EH (cell line): ENCODE measurements at places on chromosomes 4 and X.
A peak's percentile ranks its signal among the peaks of the same experiment; 100 is the strongest.

- no peak for DNase-seq
Measured at GRCh38 chr4:25863347-25863784, 578 bp upstream of the SEL1L3 start.

DNA sequence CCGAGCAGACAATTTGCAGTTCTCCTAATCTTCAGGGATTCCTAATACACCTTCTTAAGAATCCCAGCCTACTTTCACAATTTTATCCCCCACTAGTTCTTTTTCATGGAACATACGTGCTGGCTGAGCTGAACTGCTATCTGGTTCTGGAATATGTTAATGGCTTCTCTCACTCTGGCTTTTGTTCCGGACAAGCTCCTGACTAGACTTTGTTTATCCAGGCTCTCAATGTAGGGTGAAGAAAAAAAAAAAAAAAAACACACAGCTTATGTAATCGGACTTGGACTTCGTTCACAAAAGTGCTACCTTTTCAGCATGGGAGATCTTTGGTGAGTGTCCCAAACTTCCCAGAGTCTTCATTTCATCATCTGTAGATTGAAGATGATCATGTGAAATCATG is 555.4 kb upstream of the CPEB2 start:
- DNase-seq, result no peak

DNA sequence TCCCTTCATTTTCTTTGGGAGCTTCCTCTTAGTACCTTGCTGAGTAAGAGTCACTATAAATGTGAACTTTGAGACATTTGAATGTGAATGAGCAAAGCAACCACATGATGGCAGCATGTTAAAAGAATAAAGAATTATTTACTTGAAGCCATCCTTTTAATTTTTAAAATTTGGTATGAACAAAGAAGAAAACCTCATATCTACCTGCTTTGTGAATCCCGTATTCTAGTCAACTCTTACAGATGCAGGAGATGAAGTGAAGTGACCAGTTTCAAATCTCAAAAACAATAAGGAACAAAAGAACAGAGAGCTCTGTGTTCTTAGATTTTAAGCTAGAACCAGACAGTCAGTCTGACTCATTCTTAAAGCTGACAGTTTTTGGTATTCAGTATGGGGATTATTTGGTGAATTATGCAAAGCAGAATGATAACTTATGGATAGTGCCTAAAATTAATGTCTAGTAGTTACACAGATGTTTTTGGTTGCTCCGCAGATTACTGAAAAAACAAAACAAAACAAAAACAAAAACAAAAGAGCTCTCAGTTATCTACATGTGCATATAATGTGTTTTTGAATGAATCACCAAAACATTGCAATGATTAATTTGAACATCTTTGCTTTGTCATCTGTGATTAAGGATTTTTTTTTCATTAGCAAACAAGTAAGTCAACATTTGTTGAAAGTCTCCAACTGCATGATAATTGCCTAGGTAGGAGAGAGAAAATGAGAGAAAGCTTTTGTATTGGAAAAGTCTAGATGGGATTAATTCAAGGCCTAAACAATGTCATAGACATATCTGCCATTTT is 48.2 kb upstream of the H2AZ1 start:
- DNase-seq, result peak; percentile 56

- DNase-seq, result no peak
Measured at GRCh38 chr4:30842142-30842541, 122.0 kb downstream of the PCDH7 start.

GRCh38 chr4:121819216-121819965 is 4.3 kb downstream of the CCNA2 start:
- DNase-seq, result peak; percentile 59

- no peak for DNase-seq
Measured at GRCh38 chr4:185642907-185643306, 107.6 kb upstream of the PDLIM3 start.

DNA sequence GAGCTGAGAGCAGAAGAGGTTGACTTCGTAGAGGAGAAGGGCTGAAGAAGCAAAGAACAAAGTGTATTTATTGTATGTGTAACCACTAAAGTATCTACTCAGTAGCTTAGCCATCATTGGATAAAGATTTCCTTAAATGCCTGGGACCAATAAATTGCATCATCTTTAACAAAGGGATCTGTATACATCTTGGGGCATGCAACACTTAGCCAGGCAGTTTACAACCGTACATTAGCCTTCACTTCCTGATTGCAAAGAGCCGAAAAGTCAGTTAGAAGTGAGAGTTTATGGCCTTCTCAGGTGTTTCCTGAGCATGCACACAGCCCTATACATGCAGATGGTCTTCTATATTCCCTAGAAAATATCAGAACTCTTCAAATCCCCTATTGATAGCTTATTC is 68.0 kb upstream of the MAGED1 start:
- peak; percentile 3 for DNase-seq

- no peak for DNase-seq
Measured at GRCh38 chr4:149553959-149554520, 261.6 kb downstream of the IQCM start.

- no peak for DNase-seq
Measured at GRCh38 chr4:122503214-122503613, 46.7 kb upstream of the IL2 start.

DNA sequence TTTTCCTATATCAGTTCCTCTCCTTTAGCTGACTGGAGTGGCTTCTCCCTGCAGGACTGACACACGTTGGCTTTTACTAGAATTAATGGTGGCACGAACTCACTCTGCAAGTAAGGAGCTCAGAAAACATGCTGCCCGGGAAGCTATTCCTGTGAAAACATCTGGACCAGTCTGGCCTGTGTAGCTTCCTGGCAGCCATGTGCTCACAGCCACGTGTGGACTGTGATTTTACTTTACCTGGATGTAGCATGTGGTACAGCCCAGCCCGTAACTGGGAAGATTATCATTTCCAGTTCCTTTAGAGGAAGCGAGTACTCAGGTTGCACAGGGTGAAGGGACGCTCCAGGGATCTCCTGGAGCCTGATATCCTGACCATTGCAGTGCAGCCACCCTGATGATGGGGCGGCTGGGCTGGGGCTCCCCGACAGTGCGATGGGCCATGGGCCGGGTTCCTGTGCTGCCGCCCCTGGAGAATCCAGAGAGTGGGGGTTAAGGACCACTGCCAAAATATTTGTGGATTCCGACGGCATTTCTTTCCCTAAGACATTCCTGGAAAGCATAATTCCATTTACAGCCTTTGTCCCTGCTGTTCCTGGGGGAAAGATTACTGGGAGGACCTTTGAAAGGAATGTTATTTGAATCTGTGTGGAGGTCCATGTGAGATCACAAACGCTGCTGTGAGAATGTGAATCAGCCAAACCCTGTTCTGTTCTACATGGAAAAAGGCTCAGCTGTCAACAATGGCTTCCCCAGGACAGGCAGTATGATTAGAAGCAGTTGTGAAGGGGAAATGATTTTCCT is 35.0 kb downstream of the PROM1 start:
- no peak for DNase-seq

DNA sequence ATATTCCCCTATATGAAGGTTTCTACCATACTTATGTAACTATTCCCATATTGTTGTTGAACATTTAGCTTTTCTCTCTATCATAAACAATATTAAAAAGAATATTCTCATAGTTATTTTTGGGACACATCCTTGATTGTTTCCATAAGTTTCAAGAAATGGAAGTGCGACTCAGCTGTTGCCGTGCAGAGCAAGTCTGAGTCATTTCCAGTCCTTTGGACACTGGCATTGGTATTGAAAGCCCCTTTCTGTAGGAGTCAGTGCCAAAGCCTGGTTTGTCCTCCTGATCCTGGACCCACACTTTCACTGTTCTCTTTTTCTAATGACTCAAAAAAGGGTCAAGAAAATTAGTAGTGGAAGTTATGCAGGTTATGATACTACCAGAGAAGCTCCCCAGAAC is 108.3 kb upstream of the DIAPH2 start:
- DNase-seq, result peak; percentile 20

- no peak for DNase-seq
Measured at GRCh38 chr4:80875642-80876041, 154.9 kb upstream of the BMP3 start.

DNA sequence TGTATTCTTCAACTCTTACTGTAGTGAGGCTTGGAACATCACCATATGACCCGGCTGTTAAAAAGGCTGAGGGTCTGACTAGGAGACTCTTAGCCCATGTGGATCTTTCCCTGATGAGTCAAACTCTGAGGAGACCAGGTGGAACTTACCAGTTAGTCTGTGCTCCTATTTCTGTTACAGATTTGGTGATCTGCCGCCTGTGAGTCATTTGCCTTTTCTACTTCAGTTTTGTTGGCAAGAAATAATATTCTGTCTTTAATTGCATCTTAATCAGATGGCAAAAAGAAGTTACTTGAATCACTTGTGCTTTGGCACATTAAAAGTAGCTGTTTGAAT is 48.4 kb downstream of the MTM1 start:
- DNase-seq, result no peak

- DNase-seq, result peak; percentile 43
Measured at GRCh38 chr4:22129454-22130029, 181.0 kb upstream of the KCNIP4 start.

DNA sequence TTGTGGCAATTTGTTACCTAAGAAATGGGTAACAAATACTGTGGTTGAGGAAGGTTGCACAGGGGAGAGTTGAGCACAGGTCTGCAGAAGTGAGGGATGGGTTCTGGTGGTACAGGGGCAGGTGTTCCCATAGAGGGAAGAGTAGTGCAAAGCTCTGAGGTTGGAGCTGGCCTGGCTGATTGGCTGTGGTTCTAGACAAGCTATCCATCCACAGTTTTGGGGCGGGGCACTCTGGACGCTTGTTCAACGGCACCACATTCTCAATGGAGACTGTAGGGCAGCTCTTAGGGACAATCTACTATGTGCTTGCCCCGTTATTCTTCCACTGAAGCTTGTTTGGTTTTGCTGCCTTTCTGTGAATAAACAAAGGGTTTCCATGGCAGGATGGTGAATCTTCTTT is 35.4 kb downstream of the NAT8L start:
- no peak for DNase-seq

DNA sequence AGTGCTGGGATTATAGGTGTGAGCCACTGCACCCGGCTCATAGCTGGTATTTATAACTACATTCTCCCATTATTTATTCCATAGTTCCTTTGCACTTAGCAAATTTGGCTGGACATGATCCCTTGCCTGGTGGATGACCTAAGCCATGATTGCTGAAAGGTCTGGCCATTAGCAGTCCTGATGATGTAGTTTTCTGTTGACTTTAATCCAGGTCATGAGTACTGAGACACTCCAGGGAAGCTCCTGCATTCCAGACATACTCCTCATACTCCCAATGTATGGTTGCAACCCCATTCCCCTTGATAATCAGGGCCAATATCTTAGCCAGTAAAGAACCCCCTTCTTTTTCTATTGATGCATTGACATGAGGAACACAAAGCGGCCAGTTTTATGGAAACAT is 24.4 kb upstream of the MGST2 start:
- DNase-seq, result peak; percentile 65

- no peak for DNase-seq
Measured at GRCh38 chr4:148854203-148854602, 412.0 kb upstream of the NR3C2 start.

- no peak for DNase-seq
Measured at GRCh38 chrX:12425496-12425895, 287.2 kb downstream of the FRMPD4 start.

GRCh38 chr4:123421227-123421936 is 24.8 kb downstream of the SPRY1 start:
- DNase-seq, result peak; percentile 61

DNA sequence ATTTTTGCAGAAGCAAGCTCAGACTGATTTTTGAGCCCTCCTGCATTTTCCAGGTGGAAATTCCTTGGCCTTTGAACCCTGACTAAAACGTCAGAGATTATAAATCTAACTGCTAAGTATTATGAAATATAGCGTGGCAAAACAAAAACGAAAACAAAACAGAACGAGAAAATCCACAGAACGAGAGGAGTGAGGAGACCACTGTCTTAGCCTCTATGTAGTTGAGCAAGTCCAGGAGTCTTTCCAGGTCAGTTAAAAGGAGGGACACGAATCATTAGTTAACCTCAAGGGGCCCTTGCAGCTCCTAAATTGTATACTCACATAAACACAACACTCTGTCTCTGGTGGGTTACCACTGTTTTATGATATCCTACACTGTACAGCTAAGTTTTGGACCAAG is 80.2 kb downstream of the SYNPO2 start:
- DNase-seq, result no peak

DNA sequence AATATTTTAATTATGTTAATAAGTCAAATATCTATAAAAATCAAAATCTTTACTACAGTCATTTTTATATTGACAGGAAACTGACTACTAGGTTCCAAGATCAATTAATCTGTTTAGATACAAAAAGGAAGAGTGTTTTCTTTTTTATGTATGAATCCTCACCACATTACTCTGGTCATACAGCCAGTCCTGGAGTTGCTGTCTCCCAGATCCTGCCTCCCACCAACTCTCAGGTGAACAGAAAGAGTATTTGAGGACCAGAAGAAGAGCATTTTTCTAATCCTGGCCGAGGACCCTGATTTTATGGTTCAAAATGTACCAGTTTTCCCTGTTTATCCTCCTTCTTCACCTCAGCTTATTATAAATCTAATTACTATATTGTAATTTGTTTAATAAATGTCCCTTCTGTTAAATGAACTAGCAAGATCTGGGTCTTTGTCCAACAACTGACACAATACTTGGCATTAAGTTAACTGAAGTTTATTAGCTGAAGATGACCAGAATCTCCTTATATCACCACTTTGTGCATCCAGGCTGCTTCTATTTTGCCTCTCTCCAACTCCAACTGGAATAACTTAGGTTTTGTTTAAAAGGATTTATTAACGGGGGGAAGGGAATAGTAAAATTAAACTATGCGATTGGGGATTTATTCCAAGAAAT is 224.4 kb upstream of the PCDH7 start:
- DNase-seq, result no peak

DNA sequence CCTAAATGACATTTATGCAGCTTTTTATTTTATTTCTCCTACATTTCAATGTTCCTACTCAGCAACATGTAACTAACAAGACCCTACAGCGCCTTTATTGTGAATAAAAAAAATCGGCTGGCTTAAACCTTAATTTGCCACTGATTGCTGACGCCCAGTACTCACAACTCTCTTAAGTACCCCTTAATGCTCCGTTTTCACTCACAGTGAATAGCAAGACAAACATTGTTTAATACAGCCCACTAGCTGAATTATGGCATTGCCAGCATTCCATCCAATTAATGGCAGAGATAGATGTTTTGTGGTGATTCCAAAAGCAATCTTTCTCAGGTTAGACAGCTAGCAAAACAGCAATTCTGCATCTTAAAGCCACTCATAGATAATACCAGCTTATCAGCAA is 61.1 kb downstream of the PPARGC1A start:
- DNase-seq, result no peak

DNA sequence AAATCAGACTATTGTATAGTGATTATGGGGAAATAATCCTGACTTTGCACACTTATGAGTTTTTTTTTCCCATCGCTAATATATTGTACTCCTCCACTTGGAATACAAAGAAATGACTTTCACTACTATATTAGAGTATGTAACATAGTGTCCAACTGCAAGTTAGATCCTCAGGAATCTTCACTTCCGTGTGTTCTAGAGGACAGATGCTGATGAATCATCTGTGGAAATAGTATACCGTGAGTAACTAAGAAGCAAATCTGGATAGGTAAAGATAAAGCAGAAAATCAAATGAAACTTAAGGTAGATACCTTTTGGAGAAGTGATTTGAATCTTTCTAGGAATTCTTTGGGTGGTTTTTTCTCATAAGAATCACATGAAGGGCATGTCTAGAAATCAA is 8.3 kb downstream of the IL21 start:
- DNase-seq, result peak; percentile 13

- no peak for DNase-seq
Measured at GRCh38 chrX:85109235-85109634, 105.6 kb downstream of the APOOL start.
